ENCODE measurements at places on chromosomes 4 and X.

DNA sequence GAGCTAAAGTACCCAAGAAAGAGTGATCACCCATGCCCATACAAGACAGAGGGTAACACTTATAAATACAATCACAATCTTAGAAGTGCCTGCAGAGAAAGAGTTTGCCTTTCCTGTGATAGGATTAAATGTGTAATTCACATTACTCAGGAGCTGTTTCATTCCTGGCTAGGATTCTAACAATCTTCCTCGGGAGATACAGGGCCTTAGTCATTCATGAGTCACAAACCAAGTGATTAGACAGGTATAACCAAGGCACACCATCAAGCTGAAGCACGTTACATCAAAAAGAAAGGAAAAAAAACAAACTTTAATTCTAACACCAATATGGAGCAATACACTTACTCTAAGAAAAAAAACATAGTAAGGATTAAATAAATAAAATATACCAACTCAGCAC lies 14.9 kb downstream of the ABCG2 start:
- no peak for DNase-seq

DNA sequence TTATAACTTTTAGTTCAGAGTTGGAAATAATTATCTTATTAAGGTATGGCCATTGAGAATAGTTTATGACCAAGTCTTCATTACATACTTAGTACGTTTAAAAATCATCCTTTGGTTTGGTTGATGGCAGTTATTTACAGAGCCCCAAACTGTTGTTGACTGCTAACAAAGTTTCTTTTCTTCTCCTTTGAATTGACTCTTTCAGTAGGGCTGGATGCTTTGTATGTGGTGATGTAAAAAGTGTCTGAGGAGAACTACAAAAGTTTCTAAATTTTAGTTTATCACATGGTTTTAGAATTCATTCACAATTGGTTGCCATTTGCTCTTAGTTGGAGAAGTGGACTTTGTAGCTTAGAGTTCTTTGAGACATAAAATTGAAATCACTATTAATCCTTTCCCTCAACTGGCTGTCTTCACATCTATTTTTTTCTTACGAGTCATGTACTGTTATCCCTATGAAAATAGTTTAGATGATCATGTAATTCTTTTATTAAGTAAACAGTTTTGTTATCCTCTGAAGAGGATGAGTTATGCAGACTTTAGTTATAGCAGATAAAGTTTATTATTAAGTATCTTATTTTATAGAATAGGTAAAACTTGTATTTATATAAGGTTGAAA lies 14.8 kb downstream of the PTPN13 start:
- no peak for DNase-seq

- DNase-seq: peak; percentile 36
Observed at GRCh38 chrX:69163936-69164741, 1.1 kb downstream of the PJA1 start.

DNA sequence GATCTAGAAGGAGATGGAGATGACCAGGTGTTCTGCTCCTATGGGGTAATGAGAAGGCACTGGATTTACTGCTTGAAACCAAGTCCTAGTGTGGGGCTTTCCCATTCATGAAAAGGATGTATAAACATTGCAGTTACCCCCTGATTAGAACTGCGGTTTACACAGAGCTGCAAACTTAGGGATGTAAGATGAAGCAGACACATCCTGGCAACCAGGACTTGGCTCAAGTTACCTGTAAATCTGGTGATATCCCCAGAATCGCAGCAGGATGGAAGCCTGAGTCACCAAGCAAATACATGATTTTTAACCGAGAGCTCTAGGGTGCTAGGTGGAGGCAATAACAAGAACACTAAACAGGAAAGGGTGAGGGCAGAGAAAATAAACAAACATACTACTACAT lies 178.6 kb upstream of the MAMLD1 start:
- no peak for DNase-seq

DNA sequence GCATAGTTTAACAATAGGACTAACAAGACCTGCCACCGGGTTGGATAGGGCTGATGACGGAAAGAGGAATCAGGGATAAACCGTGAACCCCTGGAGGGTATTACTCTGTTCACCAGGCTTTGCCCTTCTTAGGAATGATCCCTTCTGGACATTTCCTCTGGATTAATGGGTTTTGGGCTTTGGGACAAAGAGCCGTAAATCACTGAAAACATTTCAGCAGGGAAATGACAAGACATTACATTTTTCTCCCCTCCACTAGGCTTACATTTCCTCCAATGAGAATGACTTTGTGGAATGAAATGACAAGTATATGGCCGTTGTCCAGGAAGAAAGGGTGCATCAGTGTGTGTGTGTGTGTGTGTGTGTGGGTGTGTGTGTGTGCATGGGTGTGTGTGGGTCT lies 25.9 kb upstream of the RBPJ start:
- DNase-seq: no peak

- peak; percentile 43 for DNase-seq
Observed at GRCh38 chr4:185965426-185966384, 103.3 kb upstream of the TLR3 start.

GRCh38 chr4:168722391-168722790 lies 225.5 kb downstream of the PALLD start:
- DNase-seq: no peak

GRCh38 chr4:165101641-165102040 lies 11.0 kb downstream of the TMEM192 start:
- no peak for DNase-seq

DNA sequence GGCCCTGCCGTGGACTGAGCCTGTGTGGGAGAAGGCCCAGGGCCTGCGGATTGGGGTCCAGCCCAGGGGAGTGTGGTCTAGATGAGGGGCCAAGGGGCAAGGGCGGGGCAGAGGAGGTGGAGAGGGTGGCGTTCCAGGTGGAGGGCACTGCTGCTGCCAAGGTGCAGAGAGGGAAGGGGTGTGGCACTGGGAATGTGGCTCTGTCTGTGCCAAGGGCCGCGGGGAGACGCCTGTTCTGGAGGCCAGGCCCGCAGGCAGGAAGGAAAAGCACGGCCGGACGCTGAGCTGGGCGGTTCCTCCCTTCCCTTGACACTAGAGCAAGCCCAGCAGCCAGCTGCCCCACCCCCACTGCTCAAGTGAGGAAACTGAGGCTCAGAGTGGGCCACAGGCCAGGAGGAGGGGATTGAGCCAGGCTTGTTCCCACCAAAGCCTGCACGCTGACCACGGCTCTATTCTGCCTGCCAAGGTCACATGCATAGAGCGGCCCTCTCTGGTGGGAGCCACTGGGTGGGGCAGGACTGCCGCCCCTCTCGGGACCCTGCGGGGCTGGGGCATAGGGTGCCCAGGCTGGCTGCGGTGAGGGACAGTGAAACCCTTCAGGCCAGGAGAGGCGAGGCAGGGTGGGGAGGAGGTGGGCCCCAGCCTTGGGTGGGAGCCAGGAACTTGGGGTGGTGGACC lies 13.0 kb downstream of the SH3BP2 start:
- DNase-seq: no peak

DNA sequence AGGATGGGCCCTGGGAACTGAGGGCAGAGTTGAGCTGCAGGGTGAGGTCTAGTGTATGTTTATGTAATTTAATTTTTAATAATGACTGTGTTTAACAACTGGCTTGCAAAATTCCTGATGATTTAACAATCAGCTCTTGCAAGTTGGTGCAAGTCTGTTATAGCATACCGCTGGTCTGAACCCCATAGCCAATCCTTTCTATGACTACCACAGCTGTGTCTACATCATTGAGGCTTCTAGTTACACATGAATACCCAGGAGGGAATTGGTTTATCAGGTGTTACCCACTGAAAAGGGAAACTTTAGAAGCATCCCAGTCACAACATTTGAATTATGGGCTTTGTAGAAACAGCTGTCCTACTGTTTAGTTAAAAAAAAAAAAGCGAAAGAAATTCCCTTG lies 38.3 kb downstream of the SUPT20HL1 start:
- DNase-seq: no peak

DNA sequence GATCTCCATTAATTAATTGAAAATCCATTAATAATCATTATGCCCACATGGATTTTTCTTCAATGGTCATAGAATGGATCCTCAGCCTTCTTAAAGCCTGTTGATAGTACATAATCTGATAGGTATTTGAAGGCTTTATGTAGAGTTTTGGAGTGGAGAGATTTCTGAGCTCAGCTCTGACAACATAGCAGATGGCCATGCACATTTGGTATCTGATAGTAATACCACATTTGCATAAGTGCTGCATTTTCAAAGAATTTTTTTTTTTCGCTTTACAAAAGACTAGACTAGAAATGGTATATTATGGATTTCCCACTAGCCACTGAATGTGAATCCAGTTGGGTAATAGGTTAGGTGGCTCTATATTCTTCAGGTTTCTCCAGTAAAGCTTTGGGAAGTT lies 440.6 kb downstream of the FGF13 start:
- DNase-seq: no peak

GRCh38 chr4:154485127-154485773 lies 6.3 kb downstream of the DCHS2 start:
- DNase-seq: no peak

DNA sequence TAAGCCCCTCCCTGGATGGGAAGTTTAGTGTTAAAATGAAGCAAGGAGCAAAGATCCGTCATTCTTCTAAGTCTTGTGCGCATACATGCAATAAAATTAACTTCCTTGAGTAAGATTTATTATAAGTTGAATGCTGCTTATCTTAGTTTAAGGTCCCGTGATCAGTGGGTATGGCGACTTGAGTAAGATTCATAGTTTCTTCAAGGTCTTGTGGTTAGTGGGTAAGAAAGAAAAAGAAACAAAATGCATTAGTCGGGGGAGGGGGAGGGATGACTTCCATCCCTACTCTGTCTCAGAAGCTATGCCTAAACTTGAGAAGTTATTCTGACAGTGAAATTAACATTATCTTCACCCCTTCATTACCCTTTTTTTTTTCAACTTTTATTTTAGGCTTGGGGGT lies 127.3 kb upstream of the MAGEB16 start:
- DNase-seq: no peak

- DNase-seq: no peak
Observed at GRCh38 chrX:79413963-79414362, 46.8 kb upstream of the ITM2A start.

GRCh38 chrX:63755892-63756291 lies 29.1 kb downstream of the ARHGEF9 start:
- DNase-seq: peak; percentile 30

Measured in GM06990 (cell line).